ENCODE measurements at places on chromosomes 6 and 20.

- DNase-seq = no peak
Measured at GRCh38 chr6:160750276-160750689, 48.2 kb downstream of the PLG start.

DNA sequence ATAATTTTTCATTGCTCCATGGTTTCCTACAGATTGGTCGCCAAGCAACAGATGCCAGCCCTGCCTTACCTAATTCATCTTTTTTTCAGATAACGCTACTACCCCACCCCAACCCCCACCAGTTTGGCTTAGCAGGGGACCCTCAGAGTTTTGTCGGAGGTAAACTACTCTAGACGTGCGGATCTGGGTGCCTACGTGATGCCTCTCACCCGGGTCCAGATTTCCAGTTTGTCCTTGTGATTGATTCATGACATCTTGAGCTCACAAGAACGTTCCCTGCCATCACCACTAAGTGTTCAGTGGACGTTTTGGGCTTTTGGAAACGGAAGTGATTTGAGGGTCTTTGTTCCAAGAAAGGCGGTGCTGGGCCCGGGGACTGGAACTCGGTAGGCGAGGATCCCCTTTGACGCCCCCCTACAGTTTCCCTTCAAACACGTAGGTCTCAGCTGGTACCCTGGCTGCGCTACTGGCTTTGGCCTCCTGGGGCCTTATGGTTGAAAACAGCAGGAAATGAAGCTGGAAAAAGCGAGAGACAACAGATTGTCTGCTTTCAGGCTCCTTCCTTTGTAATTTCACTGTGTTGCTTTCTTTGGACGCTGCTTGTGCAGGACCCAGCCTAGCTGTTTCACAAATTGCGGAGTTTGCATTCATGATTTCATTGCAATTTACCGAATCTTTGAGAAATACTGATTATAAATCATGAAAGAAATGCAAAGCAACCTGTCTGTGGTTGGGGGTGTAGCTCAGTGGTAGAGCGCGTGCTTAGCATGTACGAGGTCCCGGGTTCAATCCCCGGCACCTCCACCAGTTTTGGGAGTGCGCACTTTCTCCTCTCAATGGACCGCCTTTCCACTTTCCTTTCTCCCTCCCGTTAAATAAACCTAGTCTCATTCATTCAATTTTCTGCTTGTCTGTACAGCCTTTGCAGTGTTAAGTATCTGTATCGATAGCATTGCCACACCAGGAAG, 81.0 kb downstream of the GPX5 start:
- DNase-seq = peak; percentile 29

DNA sequence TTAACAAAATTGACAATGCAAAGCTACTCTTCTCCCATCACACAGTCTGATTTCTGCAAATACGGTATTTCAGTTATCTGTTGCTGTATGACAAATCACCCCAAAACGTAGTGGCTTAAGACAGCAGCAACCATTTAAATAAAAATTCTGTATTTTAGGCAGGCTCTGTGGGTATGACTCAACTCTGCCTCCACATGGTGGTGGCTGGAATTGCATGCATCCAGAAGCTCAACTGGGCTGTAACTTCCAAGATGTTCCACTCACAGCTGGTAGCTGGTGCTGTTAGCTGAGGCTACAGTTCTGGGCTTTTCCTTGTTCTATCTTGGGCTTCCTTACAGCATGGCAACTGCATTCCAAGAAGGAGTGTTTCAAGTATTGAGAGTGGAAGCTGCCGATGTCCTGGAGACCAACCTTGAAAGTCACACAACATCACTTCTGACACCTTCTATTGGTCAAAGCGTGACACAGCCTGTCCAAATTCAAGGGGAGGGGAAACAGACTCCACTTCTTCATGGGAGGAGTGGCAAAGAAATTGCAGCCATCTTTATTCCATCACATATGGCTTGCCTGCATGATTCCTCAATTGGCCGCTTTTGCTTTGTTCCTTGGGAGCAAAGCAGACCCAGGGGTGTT, 39.7 kb upstream of the TULP1 start:
- peak; percentile 46 for DNase-seq

GRCh38 chr20:46512943-46513844, at the start of gene ZNF334:
ZNF334 (minus strand) TSS chr20:46513559; CDS start chr20:46512102, 1,457 bp downstream.
- peak; percentile 12 for DNase-seq

GRCh38 chr6:83978997-83979396, 54.6 kb upstream of the MRAP2 start:
- DNase-seq = no peak

DNA sequence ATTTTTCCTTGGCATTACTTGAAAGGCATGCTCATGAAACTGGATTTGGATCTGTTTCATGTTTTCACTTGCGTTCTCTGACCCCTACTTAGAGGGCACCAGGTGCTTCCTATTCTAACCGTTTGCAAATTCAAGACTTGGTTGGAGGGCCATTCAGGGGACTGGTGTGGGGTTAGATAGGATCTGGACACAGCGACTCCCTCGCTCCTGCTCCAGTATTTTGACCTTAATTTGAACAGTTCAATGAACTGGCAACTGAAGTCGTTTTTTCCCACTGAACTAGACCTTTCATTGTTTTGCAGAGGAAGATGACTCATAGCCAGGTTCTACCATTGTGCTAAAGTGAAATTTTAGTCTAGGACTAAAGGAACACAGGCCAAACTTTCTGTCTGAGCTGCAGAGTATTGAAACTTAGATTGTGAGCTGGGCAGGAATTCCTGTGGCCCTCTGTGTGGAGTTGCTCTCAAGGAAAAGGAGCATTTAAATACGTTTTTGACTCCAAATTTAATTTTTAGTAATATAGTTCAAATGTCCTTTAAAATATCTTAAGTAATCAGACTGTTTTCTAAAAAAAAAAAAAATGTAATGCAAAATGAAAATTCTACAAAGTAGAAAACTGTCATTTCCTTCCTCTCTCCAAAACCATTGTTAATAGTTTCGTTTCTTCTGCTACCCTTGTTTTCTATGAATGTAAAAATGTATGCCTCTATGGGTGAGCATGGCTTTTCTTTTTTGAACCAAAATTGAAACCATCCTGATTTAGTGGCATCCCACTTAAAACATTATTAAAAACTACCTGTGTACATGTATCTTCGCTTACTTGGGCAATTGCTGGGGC, 64.8 kb downstream of the UTRN start:
- no peak for DNase-seq

GRCh38 chr20:41370176-41370575, 3.6 kb upstream of the EMILIN3 start:
- no peak for DNase-seq

- no peak for DNase-seq
Measured at GRCh38 chr6:70601014-70601413, 34.3 kb downstream of the SDHAF4 start.

DNA sequence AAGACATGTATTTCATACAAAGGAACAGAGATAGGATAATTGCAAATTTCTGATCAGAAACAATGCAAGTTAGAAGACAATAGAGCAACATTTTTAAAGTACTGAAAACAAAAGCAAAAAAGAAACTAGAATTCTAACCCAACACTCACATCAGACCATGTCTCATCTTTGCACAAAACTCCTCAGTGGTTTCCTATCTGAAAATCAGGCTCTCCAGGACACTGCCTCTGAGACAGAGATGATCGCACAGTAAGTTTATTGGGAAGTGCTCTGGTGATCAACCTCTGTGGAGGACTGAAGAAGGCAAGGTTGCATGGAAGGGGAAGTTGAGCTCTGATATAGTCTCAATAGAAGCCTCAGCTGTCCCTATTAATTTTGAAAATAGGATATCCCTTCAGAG, 2.3 kb upstream of the TTBK1 start:
- no peak for DNase-seq

GRCh38 chr6:118186672-118187567, 279.9 kb downstream of the SLC35F1 start:
- DNase-seq = no peak

DNA sequence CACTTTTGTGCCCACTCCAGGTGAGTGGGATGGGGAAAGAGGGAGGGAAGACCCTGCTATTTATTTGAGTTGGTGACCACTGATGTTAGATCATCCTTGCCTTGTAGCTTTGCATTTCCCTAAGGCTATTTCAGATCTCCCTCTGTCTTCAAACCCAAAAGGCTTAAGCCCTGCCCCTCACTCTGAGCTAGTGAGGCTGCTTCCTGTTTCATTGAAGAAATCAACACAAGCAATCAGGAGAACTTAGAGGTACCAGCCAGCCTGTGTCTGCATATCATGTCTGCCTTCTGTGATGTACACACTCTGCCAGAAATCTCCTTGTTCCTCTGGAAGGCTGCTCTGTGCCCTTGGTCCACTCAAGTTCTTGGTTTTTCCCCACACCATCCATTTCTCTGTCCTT, 135.3 kb downstream of the ARID1B start:
- no peak for DNase-seq

DNA sequence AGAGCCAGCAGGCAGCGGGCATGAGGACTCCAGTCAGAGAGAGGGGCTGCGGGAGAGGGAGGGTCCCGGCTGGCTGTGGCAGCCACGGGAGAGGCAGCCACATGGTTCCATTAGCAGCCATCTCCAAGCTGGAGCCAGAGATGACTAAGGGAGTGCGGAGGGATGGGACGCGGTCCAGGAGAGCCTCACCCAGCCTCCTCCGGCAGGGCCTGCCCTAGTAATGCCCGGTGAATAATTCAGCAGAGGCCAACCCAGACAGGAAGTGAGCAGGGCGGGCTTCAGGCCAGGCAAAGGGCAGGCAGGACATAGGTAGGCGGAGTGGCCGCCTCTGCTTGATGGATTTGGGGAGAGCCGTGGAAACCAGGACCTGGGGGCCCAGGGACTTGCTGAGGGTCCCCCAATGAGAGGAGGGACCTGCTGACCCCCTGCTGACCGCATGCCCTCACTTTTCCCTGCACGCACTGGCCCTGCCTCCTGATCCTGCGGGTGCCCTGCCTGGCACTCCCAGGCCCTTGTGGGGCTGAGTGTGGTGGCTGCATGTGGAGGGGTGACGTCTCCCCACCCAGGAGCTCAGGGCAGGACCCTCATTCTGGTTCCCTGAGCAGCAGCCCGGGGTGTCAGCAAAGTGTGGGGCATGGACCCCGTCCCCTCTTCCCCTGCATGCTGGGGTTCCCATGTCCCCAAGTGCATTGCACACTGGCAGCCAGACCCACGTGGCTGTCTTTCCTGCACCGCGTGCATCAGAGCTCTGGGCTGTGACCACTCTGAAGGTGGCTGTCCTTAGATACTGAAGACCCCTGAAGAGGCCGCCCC, 51.8 kb upstream of the SLCO4A1 start:
- DNase-seq = no peak

- no peak for DNase-seq
Measured at GRCh38 chr6:48542191-48542590, 431.2 kb upstream of the PTCHD4 start.

DNA sequence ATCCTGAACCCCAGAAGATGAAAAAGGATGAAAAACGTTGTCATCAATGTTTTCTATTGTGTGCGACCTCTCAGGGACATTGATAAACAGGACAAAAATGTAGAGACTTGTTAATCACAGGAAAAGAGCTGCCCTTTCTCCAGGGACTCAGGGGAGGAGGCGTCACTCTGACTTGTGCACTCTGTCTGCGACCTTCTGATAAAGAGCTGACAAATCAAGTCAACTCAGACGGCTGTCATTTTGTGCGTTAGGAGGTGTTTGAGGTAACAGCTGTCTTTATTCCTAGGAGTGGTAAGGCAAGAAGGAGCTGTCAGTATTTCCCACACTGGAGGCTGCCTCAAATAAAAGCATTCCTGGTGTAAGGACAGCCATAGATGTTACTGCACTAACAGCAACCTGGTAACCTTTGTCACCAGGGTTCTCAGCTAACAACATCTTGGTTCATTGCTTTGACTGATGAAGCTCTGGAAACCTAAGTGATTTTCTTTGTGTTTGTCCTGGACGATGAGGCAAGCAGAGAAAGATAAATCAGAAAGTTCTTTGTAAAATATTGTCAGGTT, 38.6 kb upstream of the NXT1 start:
- no peak for DNase-seq

DNA sequence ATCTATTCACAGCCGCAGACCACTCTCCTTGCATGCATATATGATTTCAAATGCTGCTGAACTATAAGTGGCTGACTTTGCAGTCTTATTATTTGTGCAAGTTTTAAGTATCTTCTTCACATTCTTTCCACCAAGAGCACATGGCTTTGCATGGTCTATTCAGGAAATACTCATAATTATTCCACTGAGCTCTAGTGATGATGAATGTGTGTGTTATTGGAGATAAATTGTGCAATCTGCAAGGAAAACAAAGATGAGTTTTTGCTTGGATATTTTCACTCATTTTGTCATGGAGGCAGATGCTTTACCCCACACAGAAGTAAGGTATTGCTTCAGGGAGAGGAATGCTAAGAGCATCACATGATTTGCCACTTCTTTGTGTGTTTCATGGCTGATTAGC, 764.6 kb downstream of the TBC1D32 start:
- no peak for DNase-seq

- DNase-seq = no peak
Measured at GRCh38 chr6:152240436-152240835, 396.7 kb downstream of the SYNE1 start.

- DNase-seq = no peak
Measured at GRCh38 chr6:15434263-15434662, 188.4 kb downstream of the JARID2 start.

- no peak for DNase-seq
Measured at GRCh38 chr6:14277405-14277930, 159.9 kb downstream of the CD83 start.

GRCh38 chr6:32140420-32141046, 10.4 kb upstream of the FKBPL start:
- no peak for DNase-seq

DNA sequence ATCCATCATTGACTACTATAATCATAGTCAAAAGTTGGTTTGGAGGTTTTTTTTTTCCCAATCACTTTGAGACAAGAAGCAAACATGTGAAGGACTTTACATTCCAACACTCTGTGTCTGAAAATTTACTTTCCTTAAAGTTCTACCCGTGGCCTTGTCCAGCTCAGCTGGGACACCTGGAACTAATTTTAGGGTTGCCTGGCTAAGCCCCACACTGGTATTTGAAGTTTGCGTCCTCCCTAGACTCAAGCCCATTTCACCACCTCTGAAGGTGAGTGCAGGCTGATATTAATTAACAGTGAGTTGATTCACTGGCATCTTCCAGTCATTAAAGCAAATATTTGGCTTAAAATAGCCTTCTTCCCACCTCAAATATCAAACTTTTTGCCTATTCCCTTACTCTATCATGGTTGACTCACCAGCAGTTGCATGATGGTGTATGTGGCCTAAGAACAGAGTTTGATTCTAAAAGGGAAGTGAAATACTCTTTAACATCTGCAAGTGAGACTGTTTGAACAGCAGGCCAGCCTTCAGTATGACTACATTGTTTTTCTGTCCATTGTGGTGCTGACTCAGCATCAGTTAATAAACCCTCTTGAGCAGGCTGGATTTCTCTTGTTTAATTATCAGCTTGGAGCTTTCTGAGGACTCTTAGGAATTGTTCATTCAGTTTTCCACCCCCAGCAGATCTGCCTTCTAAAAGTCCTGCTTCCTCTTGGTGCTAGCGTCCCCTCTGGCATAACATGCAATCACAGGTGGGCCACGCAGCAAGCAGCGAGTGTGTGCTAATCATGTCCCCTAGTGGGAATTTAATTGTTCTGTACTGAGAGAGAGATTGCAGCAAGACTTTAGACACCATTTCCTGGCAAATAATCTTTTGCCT, 1.8 kb upstream of the PRDM1 start:
- DNase-seq = no peak

- no peak for DNase-seq
Measured at GRCh38 chr20:63239431-63239830, 3.7 kb downstream of the BIRC7 start.

GRCh38 chr6:166289207-166290060, 18.8 kb downstream of the PRR18 start:
- DNase-seq = no peak

- DNase-seq = no peak
Measured at GRCh38 chr20:7975851-7976414, 35.7 kb upstream of the HAO1 start.

Data from stimulated activated CD4-positive, alpha-beta T cell treated with anti-CD3 and anti-CD28 coated beads, Interleukin-15, amount 100 ng/mL, for 1 hour (primary cell).